Vagina (tissue), 2 donors: ENCODE measurements at places on chromosomes 4 and X.

- DNase-seq = no peak
Observed at GRCh38 chr4:114192854-114193253, 213.4 kb upstream of the ARSJ start.

- no peak for DNase-seq
Observed at GRCh38 chr4:80006935-80007744, 65.9 kb downstream of the ANTXR2 start.

DNA sequence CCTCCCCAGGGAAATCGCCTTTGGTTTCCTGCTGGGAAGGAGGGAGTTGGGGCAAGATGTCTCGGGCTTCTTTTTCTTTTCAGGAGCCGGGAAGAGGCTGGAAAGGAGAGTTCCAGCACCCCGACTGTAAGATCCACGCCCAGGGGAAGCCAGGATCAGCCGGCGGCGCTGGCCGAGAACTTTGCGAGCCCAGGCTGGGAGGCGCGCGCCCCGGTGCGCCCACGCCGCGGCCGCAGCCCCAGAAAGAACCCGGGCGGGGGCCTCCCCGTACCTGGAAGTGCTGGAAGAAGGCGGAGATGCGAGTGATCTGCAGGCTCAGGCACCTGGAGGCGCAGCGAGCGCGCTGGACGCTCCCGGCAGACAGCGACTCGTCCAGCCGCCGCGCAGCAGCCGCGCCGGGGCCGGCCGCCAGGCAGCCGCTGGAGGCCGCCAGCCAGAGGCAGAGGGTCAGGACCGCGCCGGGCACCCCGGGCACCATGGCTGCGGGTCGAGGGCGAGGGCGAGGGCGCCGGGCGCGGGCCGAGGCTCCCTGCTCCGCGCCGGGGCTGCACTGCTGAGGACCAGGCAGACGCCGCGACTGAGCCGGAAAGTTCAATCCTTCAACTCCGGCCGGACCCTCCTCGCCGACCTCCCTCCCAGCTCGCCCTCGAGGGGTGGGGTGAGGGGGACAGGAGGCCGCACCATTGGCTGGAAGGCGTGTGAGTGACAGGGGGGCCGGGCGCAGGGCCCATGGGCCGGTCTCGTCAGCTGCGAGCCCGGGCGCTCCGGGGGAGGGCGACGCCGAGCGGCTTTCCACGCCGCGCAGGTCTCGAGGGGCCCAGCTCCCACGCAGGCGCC is at the start of gene ANOS1:
ANOS1 (minus strand) TSS at position 579 of the 837 bp plus-strand sequence; CDS start at position 478, 101 bp downstream.
- no peak for DNase-seq

GRCh38 chr4:107252571-107252970 is 216.5 kb upstream of the DKK2 start:
- DNase-seq = no peak

DNA sequence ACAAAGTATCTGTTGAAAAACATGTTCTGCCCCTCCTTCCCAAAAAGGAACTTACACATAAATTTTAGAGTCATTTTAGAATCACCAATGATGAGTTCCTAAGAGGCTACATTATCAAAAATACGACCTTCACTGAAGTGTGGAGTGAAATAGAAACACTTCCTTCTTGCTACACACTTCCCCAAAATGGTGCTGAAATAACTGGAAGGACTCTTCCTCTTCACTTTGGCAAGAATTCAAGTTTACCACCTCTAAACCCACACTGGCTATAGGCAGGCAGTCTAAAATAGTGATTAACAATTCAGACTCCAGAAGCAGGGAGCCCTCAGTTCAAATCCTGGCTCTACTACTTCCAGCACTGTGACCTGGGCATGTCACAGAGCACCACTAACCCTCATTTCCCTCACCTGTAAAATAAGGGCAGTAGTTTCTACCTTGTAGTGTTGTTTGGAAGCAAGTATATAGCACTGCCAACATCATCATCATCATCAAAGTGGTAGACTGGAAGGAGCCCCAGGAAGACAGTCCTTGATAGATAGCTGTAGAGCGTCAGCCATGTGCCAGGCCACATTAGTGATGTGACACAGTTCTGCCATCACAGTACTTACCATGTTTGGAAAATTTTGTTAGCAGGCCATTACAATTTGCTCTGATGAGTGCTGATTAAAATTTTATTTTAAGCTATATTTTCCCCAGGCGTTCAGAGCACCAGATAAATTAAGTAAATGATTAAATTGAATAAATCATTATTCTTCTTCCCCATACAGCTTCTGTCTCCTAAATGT is 103.3 kb downstream of the PARM1 start:
- no peak for DNase-seq

GRCh38 chrX:4484266-4484665 is 770.8 kb upstream of the PRKX start:
- no peak for DNase-seq

DNA sequence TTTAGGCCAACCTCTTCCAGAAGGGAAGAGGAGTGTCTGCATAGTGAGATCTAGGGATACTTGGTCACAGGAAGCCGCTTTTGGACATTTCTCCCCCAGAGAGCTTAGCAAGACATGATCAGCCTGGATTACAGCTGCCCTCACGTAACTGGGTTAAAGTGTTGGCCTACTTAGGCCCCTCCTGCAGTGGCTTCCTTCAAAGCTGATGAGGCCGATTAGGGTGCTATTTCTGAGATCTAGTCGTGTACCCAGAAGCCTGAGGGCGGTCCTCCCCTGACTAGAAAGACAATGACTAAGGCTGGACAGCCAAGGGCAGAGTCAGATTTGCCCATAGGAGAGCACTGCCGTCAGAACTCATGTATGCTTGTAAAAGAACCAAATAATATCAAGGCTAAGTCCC is 135.0 kb downstream of the AMMECR1 start:
- no peak for DNase-seq

- DNase-seq = no peak
Observed at GRCh38 chrX:147340947-147341346, 526.4 kb upstream of the CXorf51A start.

DNA sequence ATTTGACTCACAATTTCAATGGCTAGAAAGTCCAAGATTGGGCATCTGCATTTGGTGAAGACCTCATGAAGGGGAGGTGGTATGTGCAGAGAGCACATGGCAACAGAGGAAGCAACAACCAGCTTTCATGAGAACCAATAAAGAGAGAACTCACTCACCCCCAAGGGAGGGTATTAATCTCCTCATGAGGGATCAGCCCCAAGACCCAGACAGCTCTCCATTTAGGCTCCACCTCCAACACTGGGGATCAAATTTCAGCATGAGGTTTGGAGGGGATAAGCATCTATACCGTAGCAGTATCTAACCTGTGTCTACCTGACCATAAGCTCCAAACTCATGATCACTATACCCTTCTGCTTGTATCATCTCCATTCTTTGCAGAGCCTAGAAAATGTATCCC is 9.3 kb upstream of the TBC1D19 start:
- DNase-seq = no peak

DNA sequence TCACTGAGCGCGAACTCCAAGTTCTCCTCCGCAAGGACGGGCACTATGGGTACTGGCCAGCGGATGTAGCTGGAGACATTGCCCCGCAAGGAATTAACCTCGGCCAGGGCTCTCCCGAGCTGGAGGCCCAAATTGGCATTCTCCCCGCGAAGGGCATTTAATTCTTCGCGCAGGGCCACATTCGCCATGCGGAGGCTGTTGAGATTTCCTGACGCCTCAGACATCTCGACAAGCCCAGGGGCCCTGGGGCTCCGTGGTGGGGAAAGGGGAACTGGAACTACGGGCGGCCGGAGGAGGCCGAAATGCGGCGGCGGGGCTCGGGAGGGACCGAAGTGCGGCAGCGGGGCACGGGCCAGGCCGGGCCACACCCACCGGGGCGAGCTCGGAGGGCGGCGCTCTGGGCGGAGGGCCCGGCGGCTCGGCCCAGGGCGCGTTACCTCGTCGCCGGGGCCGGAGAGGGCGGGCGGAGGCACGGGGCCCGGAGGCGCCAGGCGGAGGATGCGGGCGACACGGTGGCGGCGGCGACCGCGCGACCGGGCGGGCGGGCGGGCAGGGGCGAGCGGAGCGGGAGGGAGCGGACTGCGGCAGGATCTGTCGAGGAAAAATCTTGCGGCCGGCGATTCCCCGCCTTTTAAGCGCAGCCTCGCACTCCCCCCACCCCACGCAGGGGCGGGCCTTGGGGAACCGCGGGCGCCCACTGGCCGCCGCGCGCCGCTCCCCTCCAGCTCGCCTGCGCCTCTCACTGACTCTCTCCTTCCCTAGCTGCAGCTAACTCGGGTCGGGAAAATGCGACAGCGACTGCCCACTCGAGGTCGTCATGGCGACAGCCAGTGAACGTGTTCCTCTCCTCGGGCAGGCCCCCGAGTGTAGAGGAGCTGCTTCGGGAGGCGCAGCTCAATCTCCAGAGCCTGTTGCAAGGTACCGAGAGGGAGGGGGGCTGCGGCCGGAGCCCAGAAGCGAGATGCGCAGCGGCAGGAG is at the start of gene RTL5:
RTL5 (minus strand) TSS at position 599 of the 978 bp plus-strand sequence.
- peak; percentile 95 for DNase-seq

DNA sequence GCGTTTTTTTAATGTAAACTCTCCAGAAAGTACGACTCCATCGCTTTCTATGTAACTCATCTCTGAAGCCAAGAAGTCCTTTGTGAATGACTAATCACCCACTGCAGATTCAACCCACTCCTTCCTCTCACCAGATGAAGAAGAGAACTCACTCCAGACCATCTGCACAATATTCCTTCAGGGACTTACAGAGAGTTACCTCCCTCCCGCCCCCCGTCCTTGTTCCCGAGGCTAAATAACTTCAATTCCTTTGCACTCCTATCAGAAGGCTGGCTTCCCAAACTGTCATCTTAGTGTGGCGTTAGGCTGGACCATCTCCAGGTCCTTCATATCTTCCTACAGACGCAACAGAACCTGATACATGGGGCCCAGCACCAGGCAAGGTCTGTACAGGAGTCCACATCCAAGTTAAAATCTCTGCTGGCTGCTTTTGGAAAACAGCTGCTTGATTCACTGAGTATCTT is 82.4 kb downstream of the AFAP1 start:
- DNase-seq = no peak

GRCh38 chrX:10698318-10698640 is 77.9 kb upstream of the MID1 start:
- no peak for DNase-seq

- no peak for DNase-seq
Observed at GRCh38 chrX:154714925-154715324, 36.0 kb downstream of the GAB3 start.

DNA sequence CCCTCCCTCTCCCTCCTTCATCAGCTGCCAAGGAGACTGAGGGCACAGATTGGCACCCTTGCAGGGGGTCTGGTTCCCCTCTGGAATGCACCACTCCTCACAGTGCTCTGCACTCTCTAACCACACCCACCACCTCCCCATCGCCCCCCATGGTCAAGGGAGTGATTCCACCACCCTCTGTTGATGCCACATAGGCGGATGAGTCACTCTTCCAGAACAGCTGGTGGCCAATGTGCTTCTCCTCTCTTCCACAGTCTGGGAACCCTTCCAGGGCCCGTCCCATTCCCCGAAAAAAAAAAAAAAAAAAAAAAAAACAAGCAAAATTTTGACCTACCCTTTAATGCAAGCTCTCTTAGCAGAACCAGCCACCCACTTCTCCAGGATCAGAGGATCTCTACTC is 341.3 kb upstream of the KLF3 start:
- no peak for DNase-seq

GRCh38 chr4:79678472-79679202 is 270.6 kb upstream of the GK2 start:
- DNase-seq = no peak

DNA sequence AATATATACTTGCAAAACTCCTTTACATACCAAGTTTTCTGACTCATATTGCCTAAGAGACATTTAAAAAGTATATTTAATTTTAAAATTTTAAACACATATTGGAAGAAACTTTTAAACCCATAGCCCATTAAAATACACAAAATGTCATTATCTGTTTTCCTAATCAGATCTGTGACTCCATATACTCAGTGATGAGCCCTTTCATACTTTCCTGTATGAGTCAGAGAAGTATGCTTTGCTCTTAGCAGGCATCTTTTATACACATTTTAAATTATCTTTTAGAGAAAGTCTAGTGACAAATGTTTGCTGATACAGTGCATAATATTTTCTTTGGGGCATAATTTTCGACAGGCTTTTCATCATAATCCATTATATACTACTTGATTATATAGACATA is 26.4 kb downstream of the SPIN3 start:
- no peak for DNase-seq

GRCh38 chr4:151801547-151802516 is 41.0 kb upstream of the GATB start:
- DNase-seq = no peak

- no peak for DNase-seq
Observed at GRCh38 chrX:40016749-40017148, 81.0 kb downstream of the BCOR start.

GRCh38 chrX:76172325-76172893 is 453 bp upstream of the PBDC1 start:
- no peak for DNase-seq

- no peak for DNase-seq
Observed at GRCh38 chrX:120452131-120452530, 17.0 kb downstream of the LAMP2 start.

GRCh38 chr4:107721436-107722100 is 1.5 kb upstream of the PAPSS1 start:
- no peak for DNase-seq

- no peak for DNase-seq
Observed at GRCh38 chrX:135384161-135384836, 37.4 kb upstream of the SMIM10L2A start.

- no peak for DNase-seq
Observed at GRCh38 chrX:568311-568710, 62.3 kb upstream of the SHOX start.

- no peak for DNase-seq
Observed at GRCh38 chrX:118562582-118563164, 67.1 kb downstream of the DOCK11 start.
